NCI-H2081 (cell line): ENCODE measurements at places on chromosomes 3 and 15.

- DNase-seq, result no peak
These were observed 69.9 kb downstream of the COL8A1 start for GRCh38 chr3:99708207-99708745.

GRCh38 chr3:16666206-16666605 lies 61.0 kb upstream of the DAZL start:
- DNase-seq, result no peak

- DNase-seq, result no peak
These were observed 12.9 kb downstream of the HEG1 start for GRCh38 chr3:125042725-125043406.

- DNase-seq, result no peak
These were observed 79.7 kb upstream of the RASGRF1 start for GRCh38 chr15:79170256-79170664.

DNA sequence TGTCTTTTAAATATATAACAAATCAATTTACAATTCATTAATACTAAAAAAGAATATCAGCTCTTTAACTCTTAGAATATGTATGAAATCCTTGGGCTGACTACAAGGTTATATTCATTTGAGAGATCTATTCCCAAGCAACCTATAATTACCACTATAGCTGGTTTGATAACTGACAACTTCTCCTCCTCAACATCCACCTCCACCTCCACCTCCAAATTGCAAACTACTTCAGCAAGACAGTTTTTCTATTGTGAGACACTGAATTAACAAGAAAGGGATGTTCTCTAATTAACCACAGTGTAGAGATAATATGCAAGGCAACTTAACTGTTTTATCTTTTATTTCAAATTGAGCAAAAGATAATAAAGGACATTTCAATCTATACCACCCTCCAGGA lies 284.8 kb upstream of the ARL6 start:
- DNase-seq, result no peak

- no peak for DNase-seq
These were observed 1448.4 kb upstream of the ALCAM start for GRCh38 chr3:103918336-103918735.

- no peak for DNase-seq
These were observed 25.4 kb downstream of the WNT7A start for GRCh38 chr3:13854492-13854891.

GRCh38 chr3:194404365-194405140 lies 5.5 kb upstream of the GP5 start:
- peak; percentile 87 for DNase-seq

DNA sequence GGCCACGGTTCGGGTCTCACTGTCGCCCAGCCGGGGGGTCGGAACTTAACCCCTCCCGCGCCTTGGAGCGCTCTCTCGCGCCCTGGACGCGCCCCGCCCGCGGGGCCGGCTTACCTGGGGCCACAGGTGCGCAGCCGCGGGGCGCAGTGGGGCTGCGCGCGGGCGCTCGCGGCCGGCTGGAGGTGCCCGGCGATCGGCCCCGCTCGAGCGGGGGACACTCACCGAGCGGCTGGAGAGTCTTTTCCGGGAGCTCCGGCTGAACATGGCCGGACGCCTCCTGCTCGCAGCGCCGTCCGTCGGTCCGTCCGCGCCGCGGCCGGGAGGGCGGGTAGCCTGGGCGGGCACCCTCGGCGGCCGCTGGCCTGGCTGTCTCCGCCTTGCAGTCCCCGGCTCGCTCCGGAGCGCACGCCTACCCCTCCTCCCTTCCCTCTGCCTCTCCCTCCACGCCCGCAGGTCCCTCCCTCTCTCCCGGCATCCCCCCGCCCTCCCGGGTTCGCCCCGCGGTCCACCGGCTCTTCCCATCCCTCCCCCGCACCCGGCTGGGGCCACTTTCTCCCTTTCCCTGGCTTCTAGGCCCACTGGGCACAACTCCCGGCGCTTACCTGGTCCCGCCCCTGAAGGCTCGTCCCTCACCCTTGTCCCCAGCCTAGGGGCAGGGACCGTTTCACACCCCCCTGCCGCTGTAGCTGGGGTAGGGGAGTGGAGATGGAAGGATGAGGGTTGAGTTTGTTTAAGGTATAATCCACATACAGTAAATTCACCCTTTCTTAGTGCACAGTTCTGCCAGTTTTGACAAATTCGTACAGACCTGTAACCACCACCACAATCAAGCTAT lies 220.1 kb upstream of the PRICKLE2 start:
- peak; percentile 66 for DNase-seq

- DNase-seq, result no peak
These were observed 179.4 kb downstream of the SATB1 start for GRCh38 chr3:18245721-18246120.

DNA sequence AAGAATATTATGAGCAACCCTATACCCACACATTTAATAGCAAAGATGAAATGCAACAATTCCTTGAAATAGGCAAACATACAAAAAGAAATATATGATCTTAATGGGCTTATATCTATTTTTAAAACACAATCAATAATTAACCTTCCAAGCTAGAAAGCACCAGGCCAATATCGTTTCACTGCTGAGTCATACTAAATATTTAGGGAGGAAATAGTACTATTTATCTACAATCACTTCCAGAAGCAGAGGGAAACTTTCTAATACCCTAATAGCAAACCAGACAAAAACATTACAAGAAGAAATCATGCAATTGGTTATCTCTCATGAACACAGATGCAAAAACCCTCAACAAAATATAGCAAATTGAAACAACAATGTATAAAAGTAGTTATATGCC lies 207.8 kb downstream of the MTHFS start:
- DNase-seq, result no peak

DNA sequence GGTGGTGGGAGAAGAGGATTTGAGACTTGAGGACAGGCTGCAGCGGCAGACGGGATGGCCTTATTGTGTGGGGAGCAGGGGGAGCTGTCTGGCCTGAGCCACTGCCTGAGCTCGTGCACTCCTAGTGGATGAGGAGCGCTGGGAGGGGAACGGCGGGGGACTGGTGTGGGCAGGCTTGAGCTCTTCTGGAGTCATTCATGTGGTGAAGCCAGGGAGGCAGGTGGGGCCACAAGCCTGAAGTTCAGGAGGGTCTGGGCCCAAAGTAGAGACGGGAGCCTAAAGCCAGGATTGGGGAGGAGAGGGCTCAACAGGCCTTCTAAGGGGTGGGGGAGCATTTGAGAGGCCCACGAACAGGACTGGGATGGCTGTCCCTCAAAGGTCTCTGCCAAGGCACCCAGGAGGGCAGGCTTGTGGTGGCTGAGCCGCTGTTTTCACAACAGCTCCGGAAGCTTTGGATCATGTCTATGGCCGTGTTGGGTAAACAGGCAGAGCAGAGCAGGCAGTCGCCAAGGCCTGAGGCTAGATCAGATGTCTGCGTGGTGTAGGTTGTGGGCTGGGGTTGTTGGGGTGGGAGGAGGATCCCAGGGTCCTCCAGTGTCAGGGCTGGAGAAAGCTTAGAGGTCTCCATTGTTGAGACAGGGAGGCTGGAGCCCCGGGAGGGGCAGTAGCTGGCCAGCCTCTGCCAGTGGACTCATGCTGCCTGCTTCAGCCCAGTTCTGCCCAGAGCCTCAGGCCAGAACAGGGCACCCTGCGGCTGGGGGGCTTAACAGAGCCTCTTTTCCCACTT lies 8.2 kb downstream of the PRKCD start:
- DNase-seq, result no peak

GRCh38 chr3:23701716-23702597 lies 103.8 kb upstream of the UBE2E1 start:
- DNase-seq, result no peak

- DNase-seq, result peak; percentile 63
These were observed 338.8 kb upstream of the DNAJC19 start for GRCh38 chr3:181328346-181328745.

- no peak for DNase-seq
These were observed 5.8 kb downstream of the PDHB start for GRCh38 chr3:58427661-58428361.

GRCh38 chr3:45509038-45509767 lies 85.3 kb upstream of the LIMD1 start:
- no peak for DNase-seq

DNA sequence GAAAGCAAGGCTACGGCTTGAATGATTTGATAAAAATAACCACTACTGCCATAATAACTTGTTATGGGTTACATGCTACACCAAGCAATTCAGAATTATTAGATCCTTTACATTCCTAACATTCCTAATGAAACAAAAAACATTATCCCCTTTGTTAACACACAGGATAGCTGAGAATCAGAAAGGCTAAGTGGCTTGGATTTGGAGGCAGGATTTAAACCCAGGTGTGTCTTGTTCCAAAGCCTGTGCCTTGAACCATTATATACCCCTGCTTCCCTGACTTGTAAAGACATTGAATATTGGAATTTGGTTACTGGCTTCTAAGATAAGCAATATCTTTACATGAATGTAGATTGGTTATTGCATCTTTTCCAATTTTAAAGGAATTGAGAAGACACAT lies 417.1 kb upstream of the GOLIM4 start:
- DNase-seq, result no peak

GRCh38 chr15:60326824-60327654 lies 70.7 kb downstream of the ANXA2 start:
- peak; percentile 64 for DNase-seq

DNA sequence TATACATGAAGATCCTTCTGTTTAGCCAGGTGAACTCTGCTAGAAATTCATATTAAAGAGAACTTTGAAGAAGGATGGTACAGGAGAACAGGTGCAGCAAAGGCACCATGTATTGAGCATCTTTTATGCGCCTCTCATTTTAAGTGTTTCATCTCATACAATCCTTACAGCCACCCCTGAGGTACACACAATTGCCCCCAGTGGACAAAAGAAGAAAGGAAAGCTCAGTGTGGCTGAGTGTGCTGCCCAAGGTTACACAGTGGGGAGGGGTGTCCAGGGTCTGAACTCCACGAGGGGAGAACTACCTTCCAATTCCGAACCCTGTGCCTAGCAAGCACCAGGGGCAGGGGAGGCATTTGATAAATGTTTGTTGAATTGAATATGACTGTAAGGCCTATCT lies 98.6 kb downstream of the MECOM start:
- DNase-seq, result no peak

DNA sequence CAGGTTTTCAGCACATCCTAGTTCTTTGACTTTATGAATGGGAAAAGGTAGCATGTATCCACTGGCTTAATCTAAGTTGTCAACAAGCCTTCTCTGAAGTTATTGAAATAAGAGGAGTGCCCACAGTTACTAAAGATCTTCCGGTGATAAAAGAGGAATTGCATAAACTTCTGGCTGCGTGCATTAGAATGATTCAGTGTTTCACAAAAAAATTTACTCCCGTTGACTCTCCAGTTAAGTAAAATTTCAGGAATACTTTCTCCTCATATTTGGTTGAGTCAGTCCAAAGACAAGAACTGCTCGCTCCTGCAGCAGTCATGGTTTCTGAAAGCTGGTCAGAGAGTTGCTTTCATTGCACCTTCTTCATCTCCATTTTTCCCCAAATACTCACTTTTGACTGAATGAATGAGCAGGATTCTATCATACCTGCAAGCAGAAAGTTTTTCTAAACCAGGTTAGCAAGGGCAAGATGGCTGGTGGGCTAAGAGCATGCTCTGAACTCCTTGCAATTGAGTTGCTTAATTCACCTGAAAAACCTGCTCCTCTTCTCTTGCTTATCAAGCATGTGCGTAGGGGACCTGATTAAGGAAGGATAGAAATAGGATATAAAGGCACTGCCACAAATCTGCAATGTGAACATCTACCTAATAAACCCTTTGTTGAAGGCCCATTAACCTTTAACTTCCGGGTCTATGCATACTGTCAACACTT lies 64.2 kb upstream of the TIMP4 start:
- no peak for DNase-seq

DNA sequence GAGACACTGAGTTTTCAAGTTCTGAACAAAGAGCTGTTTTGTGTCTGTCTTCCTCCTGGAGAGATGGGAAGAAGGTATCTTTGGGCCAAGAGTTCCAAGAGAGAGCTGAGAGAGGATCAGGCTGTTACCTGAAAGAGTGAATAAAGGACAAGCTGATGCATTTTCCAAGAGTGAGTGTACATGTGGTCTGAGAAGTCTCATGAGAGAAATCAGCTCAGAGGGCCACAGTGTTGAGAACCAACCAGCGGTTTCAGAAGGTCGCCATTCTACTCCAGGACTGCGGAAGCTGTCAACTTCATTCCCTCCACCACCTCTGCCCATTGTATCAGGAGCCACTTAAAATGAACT lies 42.7 kb upstream of the PPP2R3A start:
- DNase-seq, result no peak

DNA sequence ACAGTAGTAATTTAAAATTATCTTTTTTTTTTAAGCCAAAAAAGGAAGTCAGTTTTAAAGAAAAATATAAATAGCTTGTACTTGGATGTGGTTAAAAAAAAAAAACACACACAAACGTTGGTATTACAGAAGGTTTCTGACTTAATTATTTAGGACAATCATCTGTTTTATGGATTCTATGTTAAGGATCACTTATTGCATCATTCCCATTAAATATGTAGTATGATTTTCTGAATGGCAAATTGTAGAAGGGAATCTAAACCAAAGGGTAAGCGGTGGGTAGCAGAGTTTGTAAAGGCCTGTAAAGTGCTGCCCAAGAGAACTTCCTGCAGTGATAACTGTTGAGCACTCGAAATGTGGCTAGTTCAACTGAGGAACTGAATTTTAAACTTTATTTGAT lies 8.0 kb downstream of the SENP2 start:
- no peak for DNase-seq

GRCh38 chr15:35519541-35520149 lies 26.3 kb downstream of the DPH6 start:
- peak; percentile 46 for DNase-seq

DNA sequence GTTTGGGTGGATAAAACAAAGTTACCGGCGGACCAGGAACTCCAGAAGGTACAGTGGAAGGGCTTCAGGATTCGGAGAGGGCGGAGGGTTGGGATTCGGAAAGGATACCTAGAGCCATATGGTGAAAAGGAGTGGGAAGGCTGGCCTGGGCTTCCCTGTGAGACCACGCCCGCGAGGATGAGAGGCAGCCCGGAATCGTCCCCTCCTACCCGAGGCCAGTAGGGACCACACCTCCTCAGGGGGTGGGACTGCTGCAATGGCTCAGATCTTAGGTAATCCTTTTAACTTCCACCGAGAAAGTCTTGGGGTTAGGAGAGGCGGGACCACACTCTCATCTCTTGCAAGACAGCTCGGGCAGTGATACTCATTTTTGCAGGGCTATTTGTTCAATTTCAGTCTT lies 511.3 kb downstream of the OCA2 start:
- peak; percentile 48 for DNase-seq

DNA sequence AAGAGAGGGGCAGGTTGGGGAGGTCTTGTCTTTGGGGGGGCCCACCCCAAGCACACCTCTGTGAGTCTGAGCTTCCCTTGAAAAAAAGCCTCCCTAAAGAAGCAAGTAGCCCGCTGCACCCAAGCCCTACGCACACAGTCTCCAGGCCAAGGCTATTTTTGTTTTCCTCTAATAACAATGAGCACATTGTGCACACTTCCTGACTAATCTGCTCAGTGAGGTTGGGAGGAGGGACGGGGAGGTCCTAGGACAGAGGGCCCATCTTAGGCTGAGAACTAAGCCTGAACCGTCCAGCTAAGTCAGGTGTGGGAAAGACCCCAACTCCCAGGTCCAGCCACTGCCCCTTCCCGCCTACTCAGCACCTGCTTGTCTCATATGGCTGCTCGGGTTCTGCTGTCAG lies 87.2 kb downstream of the HMG20A start:
- DNase-seq, result no peak

- no peak for DNase-seq
These were observed 145.9 kb upstream of the AGTR1 start for GRCh38 chr3:148551767-148552260.
